ENCODE measurements at places on chromosomes 16 and 17. TPM values are rescaled to one million over a fixed set of nuclear protein-coding genes. Genes with fewer than 3 reads are reported as not detected.

The ALOX15B gene
- total RNA-seq: 8.3 TPM

The TMEM204 gene
- 125 TPM for total RNA-seq

The CDH13 gene
- total RNA-seq: 228 TPM

The KRTAP3-1 gene
- total RNA-seq: not detected

The HP gene
- total RNA-seq: 10.8 TPM

The ADPRM gene
- 6.9 TPM for total RNA-seq

The KIF19 gene
- 0.56 TPM for total RNA-seq

The KCNJ2 gene
- total RNA-seq: 5.0 TPM

The SULT1A2 gene
- total RNA-seq: not detected

The GRAP gene
- 3.2 TPM for total RNA-seq

The IRX3 gene
- 0.95 TPM for total RNA-seq

The PRR14 gene
- total RNA-seq: 57.0 TPM

The UBALD2 gene
- 14.9 TPM for total RNA-seq

The DNAH3 gene
- not detected for total RNA-seq

The NTN3 gene
- 0.28 TPM for total RNA-seq

The NEK8 gene
- 1.5 TPM for total RNA-seq

The C16orf89 gene
- 21.4 TPM for total RNA-seq

The USP43 gene
- 0.21 TPM for total RNA-seq

The CD300LB gene
- total RNA-seq: 0.81 TPM

The CHD9NB gene
- 0.85 TPM for total RNA-seq

The IRX6 gene
- not detected for total RNA-seq

The PLEKHH3 gene
- total RNA-seq: 54.8 TPM

The SMPD3 gene
- total RNA-seq: 0.41 TPM

The CBFA2T3 gene
- 6.6 TPM for total RNA-seq

The ARL5C gene
- 0.27 TPM for total RNA-seq

The SLC47A1 gene
- total RNA-seq: 17.0 TPM

The GPR139 gene
- total RNA-seq: not detected

The CRYM gene
- not detected for total RNA-seq

The ZNF205 gene
- 19.4 TPM for total RNA-seq

The TNFRSF13B gene
- not detected for total RNA-seq

The TMUB2 gene
- 42.8 TPM for total RNA-seq

The CDK12 gene
- 54.7 TPM for total RNA-seq

The RNPS1 gene
- 157 TPM for total RNA-seq

The SLC38A8 gene
- total RNA-seq: not detected

The APOH gene
- not detected for total RNA-seq

The FUS gene
- total RNA-seq: 63.9 TPM

The RDM1 gene
- total RNA-seq: not detected

The CDR2L gene
- 26.4 TPM for total RNA-seq

The HOXB2 gene
- total RNA-seq: 73.0 TPM

The TNRC6A gene
- total RNA-seq: 85.4 TPM

The MYOCD gene
- total RNA-seq: 113 TPM

The TBC1D26 gene
- not detected for total RNA-seq

The ODAD4 gene
- total RNA-seq: 1.1 TPM

The ADGRG3 gene
- 5.1 TPM for total RNA-seq

The SERPINF2 gene
- 9.8 TPM for total RNA-seq

The CD7 gene
- total RNA-seq: 3.0 TPM

The P2RX1 gene
- 0.63 TPM for total RNA-seq

The GPR142 gene
- not detected for total RNA-seq

The MPRIP gene
- 235 TPM for total RNA-seq

The PIRT gene
- not detected for total RNA-seq

The G6PC1 gene
- total RNA-seq: not detected

The PHLPP2 gene
- 17.1 TPM for total RNA-seq

The KRTAP2-3 gene
- not detected for total RNA-seq

The HOXB9 gene
- not detected for total RNA-seq

The PROCA1 gene
- total RNA-seq: 1.8 TPM

The KCNAB3 gene
- not detected for total RNA-seq
